ENCODE measurements at places on chromosomes 2 and 18.
A peak's percentile ranks its signal among the peaks of the same experiment; 100 is the strongest.

DNA sequence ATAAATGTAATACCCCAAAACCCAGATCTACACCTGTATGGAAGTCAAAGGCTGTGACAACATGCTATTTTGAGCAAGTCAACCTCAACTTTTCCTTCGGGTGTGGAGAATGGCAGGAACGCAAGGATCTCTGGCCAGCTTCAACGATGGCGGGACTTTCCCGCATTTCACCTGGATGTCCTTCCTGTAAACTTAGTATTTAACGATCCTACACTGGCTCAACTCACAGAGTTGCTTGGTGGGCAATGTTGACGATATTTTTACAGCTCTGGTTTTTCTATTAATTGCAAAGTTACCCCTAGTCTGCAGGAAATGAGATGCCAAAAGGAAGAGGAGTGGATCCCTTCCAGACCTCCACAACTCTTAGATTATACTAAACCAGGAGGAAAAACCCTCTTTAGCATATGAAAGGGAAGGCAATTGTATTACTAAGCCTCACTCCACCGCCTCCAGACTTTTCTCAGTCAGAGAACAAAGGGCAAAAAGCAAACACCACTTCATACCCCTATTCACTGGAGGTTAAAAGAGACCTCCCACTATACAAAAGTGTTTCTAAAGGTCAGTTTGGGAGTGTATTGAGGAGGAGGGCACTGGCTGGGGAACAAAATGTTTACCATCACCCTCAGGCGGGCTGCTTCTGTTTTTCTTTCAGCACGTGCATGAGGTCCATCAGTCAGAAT is 56.5 kb upstream of the ACVR1 start:
- DNase-seq = no peak

GRCh38 chr2:27929916-27930486 is 39.5 kb downstream of the BABAM2 start:
- DNase-seq = no peak

DNA sequence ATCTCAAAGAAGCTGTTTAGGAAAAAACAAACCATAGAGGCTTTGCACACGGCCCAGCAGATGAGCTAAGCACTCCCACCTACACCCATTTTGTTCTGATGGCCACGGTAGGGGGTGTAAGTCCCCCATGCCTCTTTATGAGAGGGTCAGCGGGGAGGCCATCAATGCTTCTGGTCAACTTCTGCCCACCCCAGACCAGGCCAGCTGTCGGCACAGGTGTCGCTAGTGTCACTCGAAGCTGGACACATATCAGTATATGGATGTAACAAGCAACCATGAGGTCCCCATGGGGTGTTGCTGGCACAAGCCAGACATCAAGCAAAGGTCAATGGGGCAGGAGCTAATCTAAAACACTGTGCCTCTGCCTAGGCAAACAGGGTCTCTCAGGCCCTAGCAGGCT is 23.7 kb upstream of the SLC35F6 start:
- DNase-seq = no peak

GRCh38 chr2:84556190-84556589 is 39.9 kb downstream of the DNAH6 start:
- DNase-seq = no peak

- peak; percentile 57 for DNase-seq
These were observed 65.4 kb upstream of the HNRNPA3 start for GRCh38 chr2:177147093-177147694.

DNA sequence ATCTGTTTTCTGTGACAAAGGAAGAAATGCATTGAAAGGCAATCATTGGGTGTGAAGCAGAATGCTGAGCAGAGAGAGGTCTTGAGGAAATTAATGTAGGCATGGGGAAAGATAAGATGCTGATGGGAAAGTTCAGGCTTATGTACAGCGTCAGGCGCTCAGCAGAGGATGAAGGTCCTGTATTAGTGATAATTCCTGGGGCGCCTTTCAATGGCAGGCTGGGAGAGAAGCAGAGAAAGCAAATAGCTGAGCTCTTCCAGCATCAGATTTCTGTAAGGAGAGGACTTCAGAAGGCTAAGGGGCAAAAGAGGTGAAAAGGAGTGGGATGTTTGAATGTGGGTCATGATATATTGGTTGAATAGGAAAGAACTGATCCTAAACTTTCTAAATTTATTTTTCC is 129.8 kb downstream of the HNMT start:
- no peak for DNase-seq

GRCh38 chr2:47617028-47617427 is 165.9 kb upstream of the MSH6 start:
- DNase-seq = no peak

DNA sequence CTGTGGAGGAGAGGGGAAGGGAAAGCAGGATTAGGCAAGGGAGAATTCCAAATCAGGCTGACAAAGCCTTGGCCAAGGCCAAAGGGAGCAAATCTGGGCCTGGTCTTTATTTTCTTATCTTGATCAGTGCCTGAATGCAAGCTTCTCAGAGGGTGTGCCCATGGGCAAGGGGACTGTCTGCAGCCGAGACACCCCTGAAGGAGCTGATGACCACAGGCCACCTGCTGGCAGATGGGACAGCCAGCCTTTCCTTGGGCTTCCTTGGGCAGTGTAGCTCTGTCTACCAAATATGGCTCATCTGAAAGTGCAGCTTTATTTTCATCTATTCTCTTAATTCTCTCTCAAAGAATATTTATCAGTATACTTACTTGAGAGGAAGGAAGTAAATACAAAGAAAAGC is 117.0 kb downstream of the PKP4 start:
- no peak for DNase-seq

GRCh38 chr18:61719671-61720070 is 173.1 kb downstream of the RNF152 start:
- DNase-seq = no peak

GRCh38 chr2:134397146-134397896 is 143.4 kb downstream of the MGAT5 start:
- no peak for DNase-seq

DNA sequence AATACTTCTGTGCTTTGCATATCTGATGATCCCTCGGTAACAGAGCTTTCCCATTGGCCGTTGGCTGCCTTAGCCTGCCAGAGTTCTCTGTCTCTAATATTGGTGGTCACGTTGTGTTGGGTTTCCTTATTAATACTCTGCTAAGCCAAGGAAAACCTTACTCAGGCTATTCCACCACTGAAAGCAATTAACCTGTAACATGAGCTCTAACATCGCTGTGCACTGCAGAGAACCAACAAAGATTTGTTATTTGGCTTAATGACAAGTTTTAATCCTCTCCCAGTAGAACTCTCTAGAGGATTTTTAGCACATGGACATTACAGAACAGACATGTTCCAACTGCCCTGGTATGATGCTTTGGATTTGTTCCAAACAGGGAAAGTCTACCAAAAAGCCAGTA is 825.9 kb upstream of the POU3F3 start:
- no peak for DNase-seq

DNA sequence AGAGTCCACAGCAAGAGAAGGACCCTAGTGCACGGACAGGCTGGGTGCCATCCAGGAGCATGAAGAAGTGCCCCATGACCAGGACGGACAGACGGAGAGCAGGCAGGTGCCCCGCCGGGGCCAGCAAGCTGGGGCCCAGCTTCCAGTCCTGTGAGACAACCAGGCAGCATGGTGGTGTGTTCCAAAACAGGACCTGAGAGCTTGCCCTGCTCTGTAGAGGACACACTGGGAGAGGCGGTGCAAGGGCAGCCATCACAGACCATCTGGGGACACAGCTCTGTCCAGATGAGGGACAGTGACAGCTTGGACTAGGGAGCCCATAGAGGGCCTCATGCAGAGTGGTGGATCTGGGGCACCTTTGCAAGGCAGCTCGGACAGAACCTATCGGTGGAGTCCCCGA is 279.8 kb downstream of the EIPR1 start:
- DNase-seq = no peak
